ENCODE measurements at places on chromosomes 5 and 9.
A peak's percentile ranks its signal among the peaks of the same experiment; 100 is the strongest.

- DNase-seq: no peak
Observed at GRCh38 chr9:121559183-121559582, 59.5 kb upstream of the GGTA1 start.

GRCh38 chr5:112492291-112492690 lies 73.2 kb upstream of the EPB41L4A start:
- DNase-seq: no peak

GRCh38 chr9:5455181-5455580 lies 4.8 kb downstream of the CD274 start:
- peak; percentile 63 for DNase-seq

- no peak for DNase-seq
Observed at GRCh38 chr5:143434261-143435209, 31.0 kb upstream of the NR3C1 start.

- DNase-seq: no peak
Observed at GRCh38 chr5:139430015-139430414, 9.3 kb downstream of the DNAJC18 start.

DNA sequence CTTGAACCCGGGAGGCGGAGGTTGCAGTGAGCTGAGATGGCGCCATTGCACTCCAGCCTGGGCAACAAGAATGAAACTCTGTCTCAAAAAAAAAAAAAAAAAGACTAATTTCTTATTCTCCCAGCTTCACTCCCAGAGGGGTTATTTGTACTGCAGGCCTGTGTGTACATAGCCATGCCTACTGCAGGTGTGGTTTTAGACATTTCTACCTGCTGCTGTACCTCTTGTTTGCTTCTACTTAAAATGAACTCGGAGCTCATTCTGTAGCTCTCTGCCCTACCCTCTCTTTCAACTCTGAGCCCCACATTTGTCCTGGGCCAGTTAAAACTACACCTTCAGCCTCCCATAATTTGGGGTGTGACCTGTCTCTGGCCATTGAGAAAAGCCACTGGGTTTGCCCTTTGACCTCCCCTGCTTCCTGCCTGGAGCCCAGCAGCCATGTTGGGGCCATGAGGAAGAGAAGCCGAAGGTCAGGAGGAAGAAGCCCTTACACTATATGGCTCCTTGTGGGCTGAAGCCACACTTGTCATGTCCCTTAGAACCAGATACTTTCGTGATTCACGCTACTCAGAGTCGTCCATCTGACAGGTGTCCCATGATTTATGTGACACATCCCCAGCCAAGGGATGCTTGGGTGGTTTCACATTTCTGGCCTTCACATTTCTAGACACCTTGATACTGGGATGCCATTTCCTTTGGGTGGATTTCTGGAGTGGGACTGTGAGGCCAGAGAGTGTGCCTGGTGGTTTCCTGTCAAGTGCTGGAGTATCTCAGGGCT lies 9.4 kb upstream of the CARD19 start:
- no peak for DNase-seq

GRCh38 chr5:73592551-73592950 lies 27.0 kb downstream of the UTP15 start:
- DNase-seq: peak; percentile 23

GRCh38 chr5:161548487-161549094 lies 2.1 kb upstream of the GABRB2 start:
- no peak for DNase-seq

GRCh38 chr5:127886-128285 lies 35.9 kb downstream of the PLEKHG4B start:
- DNase-seq: no peak

DNA sequence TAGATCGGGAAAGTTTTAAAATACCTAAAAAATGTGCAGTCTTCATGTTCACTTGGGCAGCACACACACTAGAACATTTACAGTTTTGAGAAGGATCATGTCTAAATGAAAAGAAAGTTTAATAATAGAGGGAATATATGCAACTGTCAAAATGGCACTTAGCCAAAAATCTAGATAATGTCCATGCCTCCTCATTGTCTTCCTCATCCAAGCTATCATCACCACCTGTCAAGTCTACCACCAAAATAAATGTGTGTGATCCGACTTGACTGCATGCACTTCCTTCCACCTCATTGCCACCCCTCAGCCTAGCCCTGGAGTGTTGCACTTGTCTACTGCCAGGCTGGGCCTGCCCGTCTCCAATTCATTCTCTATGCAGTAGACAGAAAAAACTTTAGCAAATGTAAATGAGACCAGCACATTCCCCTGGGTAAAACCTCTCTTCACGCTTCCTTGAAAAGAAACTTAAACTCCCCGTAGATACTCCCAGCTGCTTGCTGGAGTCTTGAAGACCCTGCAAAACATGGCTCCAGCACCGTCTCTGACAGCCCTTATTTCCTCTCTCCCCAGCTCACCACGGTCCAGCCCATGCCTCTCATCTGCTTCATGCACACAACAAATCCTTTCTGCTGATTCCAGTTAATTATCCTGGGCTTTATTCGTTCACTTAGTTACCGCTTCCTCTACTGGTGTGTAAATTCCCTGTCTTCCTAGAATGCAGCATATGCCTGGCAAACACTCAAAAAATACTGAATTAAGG lies 66.9 kb downstream of the FANCC start:
- no peak for DNase-seq

DNA sequence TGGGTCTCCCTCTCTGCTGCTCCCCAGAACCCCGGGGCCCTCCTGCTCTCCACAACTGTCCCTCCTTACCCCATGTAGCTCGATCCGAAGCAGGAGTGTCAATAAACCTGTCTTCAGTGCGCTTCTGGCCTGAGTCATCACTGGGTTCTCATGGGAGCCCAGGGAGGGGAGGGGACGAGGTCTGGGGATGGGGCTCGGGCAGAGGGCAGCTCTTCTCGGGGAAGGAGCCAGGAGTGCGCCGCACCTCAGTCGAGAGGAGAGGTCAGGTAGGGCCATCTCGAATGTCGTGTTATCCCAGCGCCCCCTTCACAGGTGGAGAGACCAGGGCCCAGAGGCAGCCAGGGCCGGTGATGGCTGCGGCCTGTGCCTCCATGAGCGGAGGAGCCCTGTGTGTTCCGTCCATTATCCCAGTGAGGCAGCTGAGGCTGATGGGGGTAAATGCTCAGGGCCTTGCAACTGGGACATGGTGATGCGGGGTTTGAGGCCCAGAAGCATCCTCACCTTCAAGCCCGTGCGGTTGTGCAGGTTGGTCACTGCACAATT lies 52.1 kb downstream of the LRSAM1 start:
- no peak for DNase-seq

GRCh38 chr9:130026583-130027340 lies 16.2 kb downstream of the FNBP1 start:
- DNase-seq: no peak

DNA sequence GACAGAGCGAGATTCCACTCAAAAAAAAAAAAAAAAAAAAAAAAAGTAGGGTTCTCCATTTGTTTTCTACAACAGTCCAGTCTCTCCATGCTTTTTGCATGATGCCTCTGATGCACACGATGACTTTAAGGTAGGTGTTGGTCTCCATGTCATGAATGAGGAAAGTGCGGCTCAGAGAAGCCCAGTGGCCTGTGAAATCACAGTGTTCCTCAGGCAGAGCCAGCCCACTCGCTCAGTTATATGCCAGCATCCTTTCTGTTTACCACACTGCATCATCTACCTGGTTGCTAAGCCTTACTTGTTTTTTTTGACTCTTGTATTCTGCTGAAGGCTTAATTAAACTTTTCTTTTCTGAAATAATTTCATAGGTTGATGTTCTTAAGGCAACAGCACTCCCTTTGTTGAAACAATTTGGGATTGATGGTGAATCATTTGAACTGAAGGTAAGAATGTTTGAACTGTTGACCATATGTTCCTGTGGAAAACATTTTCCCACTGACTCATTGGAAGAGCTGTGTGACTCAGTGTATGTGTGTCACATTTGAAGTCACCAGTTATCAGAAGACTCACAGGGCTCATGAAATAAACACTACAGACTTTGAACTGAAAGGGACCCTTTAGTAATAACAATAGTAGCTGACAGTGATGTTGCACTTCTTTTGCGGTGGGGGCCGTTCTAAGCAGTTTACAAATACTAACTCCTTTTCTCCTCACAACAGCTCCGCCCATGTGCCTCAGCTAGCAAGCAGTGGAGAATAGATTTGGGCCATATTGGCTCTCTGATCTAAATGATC lies 40.2 kb downstream of the RCL1 start:
- peak; percentile 100 for DNase-seq

DNA sequence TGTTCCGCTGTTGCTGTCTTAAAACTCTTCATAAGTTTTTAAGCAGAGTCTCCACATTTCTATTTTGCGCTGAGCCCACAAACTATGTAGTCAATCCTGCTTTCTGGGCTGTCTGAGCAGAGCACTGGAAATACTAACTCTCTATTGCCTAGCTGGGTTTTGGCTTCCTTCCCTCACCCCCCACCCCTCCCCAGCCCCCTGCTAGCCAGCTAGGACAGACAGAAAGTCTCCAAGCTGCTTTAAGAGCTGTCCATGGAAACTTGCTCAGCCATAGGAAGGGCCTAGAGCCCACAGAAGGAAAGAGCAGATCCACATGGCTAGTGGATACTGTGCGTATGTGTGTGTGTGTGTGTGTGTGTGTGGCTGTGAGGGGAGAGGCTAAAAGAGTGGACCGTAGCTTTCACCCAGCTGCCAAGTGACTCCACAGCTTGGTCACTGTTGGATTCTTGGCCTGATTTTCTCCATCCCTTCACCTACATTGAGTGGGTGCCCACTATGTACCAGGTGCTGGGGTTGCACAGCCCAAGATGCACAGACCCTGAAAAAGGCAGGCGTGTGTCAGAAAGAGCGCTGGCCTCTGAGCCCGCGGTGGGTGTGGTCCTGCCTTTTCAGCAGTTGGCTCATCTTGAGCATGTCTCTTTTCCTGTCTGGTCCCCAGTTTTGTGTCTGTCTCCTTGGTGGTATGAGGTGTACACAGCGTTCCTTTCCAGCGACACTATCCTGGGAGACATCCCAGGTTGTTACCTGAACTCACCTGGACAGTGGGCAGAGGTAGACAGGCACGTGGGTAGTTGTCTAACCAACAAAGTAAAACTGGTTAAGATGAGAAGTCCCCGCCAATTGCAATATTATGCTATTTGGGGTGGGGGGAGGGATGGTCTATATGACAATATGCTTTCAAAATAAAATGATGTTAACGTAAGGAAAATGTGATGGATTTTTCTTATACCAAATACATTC lies 5.4 kb upstream of the NKX2-5 start:
- no peak for DNase-seq

DNA sequence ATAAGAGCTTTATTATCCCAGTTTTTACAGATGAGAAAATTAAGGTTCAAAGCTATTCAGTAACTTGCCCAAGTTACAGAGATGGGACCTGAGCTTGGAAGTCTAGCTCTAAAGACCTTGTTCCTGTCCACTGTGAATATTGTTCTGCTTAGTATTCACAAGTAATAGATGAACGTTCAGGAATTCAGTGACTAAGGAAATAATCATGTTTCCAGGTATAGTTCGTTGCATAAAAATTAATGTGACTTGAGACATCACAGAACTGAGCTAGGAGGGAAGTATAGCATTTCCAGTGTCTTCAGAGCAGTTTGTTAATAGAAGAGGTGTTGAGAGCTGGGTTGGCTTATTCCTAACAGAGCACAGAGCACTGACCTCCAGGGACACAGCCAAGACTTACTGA lies 136.1 kb downstream of the FGF1 start:
- DNase-seq: no peak

DNA sequence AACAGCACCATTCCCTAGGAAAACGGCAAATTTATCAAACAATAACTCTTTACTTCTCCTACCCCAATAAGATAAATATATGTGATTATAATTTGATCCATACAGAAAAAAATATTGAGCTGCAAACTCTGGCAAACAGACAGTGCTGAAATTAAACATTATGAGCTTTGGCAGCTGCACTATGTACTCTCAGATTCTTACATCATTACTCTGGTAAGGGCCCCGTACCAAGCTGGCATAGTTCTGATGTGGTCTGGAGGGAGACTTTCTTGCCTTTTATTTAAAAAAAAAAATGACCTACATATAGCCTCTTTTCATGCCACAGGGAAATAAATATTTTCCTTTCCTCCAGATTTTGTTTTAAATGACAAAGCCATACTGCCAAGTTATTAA lies 95.0 kb downstream of the NR6A1 start:
- no peak for DNase-seq

DNA sequence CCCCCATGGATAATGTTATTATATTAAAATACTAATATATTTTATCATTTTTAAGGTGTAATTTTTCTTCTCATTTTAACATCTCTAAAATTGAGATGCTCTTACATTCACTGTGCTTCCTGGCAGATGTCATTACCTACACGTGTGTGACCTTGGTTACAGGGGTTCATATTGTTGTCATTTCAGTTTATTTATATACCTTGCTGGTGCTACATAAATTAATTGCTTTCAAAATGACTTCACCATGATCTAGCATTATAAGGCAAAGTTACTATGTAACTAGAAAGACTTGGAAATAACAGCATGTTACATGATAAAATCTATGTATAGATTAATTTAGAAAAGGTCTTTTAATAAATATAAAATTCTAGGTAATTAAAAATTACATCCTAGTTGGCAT lies 60.9 kb downstream of the ARHGEF28 start:
- no peak for DNase-seq

GRCh38 chr5:139688751-139689372 lies 40.7 kb downstream of the CXXC5 start:
- DNase-seq: no peak

DNA sequence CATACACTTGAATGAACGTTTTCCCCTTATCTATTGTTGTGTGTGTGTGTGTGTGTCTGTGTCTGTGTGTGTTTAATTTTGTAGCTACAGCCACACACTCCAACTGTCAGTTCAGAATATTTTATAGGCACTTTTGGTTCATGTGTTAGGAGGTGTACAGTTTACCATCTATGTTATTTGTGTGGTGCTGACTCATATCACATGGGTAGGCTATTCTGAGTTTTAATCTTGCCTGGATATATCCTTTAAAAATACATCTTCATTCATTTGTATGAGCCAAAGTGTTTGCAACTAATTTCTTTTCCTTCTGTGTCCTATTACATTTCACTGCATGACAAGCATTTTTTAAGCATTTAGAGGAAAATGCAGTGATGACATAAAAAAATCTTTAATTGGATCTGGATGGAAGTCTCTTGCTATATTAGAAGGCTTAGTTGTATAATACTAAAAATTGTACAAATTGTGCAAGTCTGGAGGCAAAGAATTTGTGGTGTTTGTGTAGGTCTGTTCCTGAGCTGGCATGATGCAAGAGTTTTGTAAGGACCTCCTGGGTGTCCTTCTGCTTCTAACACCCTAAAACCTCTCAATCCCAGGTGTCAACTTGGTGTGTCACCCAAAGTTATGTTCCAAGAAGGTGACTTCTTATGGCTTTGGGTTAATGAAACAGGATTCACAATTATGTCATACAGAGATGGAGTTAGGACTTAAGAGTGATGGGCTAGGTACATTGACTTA lies 52.4 kb upstream of the HMHB1 start:
- DNase-seq: no peak

DNA sequence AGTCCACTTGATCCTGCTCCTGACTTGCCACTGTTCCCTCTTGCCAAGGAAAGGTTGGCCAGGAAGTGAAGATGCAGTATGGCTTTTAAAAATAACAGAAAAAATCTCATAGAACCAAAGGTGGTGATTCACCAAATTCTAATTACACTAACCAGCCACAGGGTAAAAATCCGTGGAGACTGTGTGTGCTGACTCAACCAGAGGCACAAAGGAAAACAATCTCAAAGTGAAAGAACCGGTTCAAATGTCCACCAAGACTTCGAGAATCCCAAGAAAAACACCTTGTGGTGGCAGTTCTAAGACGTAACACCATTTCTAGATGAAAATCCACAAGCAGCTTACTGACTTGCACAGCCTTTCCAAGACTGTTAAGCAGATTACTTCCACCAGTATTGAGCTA lies 279.1 kb downstream of the TLE1 start:
- DNase-seq: peak; percentile 71

GRCh38 chr5:64690417-64691151 lies at the start of gene SHISAL2B:
Gene SHISAL2B, plus strand, starts transcription at chr5:64690503. Its CDS starts 121 bp downstream, at chr5:64690624.
- no peak for DNase-seq
